ENCODE measurements at places on chromosomes 12 and 14.
A peak's percentile ranks its signal among the peaks of the same experiment; 100 is the strongest.

DNA sequence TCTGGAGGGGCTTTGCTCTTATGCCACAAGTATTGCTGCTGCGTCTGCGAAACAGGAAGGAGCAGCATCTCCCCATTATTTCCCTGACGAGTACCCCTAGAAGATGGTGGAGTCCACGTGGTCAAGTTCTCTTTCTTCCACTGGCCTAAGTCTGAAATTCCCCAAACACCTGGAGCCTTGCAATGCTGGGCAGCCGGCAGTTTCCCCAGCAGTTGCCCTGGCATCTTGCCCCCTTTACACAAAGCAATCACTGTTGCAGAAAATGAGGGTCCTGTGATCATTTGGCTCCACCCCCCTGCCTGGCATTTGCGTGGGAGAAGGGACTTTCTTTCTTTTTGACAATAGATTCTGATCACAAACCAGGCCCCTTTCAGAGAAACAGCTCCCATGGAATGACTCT, 56.9 kb downstream of the FOS start:
- DNase-seq: no peak

DNA sequence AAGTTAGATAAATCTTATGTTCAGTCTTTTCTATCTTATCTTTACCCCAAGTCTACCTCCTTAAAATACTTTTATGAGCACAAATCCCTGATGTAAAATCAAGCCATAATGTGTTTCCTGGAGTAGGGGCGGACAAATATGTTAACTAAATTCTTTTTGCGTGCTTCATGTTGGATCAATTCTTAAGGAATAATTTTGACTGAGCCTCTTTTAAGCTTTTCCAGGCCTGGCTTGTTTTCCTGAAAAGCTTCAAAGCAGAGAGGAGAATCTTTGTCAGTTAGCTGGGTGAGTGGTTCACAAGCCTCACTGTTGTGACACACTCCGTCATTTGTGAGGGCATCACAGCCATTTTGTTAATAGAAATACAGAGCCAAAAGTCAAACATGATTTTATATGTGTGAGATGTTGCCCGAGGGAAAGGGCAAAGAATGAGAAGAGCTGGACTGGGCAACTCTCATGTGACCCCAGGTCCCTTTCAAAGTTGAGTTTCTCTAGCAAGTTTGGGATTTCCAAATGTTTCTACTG, 468.9 kb downstream of the RGS6 start:
- DNase-seq: no peak

DNA sequence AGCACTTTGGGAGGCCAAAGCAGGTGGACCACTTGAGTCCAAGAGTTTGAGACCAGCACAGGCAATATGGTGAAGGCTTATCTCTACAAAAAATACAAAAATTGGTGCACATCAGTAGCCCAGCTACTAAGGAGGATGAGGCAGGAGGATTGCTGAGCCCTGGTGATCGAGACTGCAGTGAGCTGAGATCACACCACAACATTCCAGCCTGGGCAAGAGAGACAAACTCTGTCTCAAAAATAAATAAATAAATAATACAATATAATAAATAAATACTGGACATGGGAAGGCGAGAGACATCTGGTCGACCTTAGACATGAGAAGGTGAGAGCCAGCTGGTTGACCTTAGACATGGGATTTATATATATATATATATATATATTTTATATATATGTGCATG, 119.8 kb upstream of the SLC38A4 start:
- DNase-seq: no peak

DNA sequence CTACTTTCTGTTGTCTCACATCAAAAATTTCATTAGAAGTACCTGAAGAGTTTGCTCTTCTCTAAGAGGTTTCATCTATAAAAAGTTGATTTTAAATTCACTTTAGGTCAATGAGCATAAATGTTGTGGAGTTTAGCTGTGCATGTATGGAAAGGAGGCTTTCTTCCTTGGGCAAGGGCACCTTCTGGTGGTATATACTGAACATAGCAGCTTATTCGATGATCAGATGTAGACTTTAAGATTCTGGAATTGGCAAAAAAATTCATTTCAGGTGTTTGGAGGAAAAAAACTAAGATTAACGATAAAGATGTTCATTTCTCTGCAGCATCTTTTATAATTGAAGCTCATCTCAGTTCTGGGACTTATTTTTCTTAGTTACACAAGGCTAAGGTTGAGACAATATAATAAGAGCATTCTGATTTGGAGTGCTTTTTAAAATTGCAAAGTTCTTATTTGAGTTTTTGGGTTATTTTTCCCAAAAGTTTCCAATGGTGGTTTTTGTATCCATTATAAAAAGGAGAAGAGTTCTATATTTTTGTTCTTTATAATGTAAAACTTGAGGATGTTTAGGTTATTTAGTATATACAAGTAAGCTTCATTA, 46.8 kb downstream of the TMEM117 start:
- DNase-seq: peak; percentile 41

DNA sequence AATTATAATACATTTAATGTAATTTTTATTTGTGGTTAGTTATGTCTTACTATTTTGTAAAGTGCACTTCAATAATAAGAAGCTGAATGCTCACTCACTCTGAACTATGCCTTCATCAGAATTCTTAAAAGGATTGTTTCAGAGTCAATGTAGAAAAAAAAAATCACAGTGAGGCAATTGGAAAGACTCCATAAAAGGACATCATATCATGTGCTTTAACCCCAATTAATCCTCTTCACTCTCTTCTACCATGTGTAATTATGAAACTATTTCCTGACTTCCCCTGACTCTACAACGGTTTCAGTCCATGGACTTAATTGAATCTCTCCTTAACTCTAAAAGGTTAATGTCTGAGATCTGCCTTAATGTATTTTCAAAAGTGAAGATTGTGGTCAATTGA, 250.4 kb upstream of the ALG10 start:
- DNase-seq: no peak

GRCh38 chr12:51591016-51591901, at the start of gene SCN8A:
Gene SCN8A, plus strand, starts transcription at chr12:51591233. Its CDS starts 71,585 bp downstream, at chr12:51662818.
- peak; percentile 62 for DNase-seq

- DNase-seq: peak; percentile 26
Observed at GRCh38 chr12:121712190-121712460, 427 bp upstream of the TMEM120B start.

DNA sequence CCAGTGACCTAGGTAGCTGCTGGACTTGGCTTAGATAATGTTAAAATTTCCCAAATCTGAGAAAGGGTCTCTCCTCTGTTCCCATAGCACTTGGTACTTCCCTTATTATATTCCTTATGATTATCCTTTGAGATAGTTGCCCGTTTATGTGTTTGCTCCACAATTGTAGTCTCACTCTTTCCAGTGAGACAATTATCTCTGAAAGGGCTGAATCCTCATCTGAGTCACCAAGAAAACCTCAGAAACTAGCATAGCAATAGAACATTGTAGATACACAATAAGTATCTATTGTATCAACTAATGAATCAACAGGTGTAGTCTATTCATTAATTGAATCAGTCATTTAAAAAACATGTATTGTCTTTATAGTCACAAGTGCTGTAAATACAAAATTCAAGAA, 119.1 kb upstream of the FAR2 start:
- DNase-seq: no peak

DNA sequence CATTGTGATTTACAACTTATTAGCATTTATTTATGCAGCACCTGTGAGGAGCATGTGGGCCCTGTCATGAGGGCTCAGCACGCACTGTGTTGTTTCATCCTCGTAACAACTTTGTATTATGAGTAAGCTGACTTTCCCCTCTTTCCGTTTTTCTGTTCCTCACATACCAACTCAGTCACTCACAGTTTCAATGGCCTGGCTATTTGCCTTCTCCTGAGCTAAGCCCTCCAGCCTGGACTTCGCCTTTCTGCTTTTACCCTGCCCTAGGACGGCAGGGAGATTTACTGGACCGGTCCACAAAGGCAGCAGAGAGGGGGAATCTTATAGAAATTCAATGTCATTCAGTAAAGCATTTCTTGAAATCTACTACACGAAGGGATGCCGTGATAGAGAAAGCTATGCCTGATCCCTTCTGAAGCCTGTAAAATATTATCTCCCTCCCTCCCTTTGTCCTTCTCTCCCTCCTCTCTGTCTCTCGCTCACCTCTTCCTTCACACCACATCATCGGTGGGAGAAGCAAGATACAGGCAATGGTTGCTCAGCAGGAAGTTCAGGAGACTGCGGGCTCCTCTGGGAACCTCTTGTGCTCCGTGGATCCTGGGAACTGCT, 219.2 kb upstream of the TBX3 start:
- no peak for DNase-seq

DNA sequence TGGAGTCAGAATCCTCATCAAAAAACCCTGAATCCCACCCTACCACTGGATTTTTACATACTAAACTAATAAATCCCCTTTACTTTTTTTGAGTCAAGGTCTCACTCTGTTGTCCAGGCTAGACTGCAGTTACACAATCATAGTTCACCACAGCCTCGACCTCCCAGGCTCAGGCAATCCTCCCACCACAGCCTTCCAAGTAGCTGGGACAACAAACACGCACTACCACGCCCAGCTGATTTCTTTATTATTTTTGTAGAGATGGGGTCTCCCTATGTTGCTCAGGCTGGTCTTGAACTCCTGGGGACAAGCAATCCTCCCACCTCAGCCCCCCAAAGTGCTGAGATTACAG, 24.3 kb downstream of the SPTSSA start:
- DNase-seq: no peak

DNA sequence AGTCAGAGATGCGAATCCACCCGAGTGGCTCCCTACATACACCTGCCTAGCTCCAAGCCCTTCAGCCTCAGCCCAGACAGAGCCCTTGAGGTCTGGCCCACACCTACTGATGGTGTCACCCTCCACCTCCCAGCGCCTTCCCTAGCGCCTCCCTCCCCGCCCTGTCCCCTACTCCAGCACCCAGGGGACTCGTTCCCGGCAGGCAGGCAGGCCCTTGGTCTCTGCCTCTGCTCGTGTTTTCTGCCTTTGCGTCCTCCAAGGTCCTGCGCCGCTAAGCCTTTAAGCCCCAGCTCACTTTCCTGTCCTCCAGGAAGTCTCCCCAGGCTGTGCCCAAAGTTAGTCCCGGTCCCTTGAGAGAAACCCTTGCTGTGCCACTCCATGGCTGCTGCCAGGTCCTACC, 12.7 kb downstream of the INF2 start:
- DNase-seq: no peak

GRCh38 chr12:104356231-104357115, 52.9 kb downstream of the EID3 start:
- DNase-seq: no peak

GRCh38 chr12:75361408-75361807, 26.9 kb downstream of the GLIPR1L1 start:
- DNase-seq: no peak

- no peak for DNase-seq
Observed at GRCh38 chr14:69855180-69855832, 23.9 kb upstream of the SMOC1 start.

DNA sequence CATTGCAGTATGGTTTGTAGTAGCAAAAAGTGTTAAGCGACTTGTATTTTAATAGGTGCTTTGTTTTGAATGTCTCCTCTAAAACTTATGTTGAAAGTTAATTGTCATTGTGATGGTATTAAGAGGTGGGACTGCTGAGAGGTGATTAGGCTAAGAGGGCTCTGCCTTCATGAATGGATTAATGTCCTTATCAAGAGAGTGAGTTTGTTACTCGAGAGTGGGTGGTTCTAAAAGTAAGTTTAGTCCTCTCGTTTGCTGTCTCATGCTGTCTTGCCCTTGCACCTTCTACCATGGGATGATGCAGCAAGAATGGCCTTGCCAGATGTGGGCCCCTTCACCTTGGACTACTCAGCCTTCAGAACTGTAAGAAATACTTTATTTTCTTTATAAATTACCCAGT, 17.4 kb downstream of the ZDHHC17 start:
- DNase-seq: no peak

DNA sequence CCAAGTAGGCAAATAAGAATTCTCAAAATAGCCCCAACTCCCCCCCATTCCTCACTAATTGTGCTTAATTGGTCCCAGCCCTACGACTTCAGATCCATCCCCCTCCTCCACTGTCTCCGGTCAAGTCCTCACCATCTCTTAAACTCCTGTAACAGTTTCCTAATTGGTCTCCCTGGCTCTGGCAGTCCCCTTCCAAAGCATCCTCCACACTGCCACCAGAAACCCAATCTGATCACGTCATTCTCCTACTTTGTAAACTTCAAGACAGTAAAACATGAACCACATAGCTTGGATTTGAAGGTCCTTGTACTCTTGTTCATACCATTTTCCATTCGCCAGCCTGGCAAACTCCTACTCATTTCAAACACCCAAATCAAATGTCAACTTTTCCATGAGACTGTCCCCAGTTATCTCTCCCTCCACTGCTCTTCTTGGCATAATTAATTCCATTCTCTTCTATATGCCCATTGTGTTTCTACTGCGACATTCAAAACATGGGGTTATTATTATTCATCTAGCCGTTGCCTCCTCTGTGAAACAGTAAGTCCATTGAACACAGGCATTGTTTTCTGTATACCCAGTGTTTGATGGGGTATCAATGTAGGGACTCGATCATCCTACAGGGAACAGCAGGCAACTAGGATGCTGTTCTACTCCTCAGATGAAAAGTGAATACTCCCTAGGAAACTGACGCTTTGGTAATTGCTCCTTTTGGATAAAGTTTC, 104.6 kb downstream of the EGLN3 start:
- no peak for DNase-seq

- DNase-seq: no peak
Observed at GRCh38 chr12:94172973-94173372, 24.6 kb downstream of the PLXNC1 start.

GRCh38 chr12:119334430-119335170, at the start of gene CCDC60:
Gene CCDC60, plus strand, starts transcription at chr12:119334729. Its CDS starts 448 bp downstream, at chr12:119335177.
- DNase-seq: no peak

- no peak for DNase-seq
Observed at GRCh38 chr14:32450919-32451675, 122.0 kb downstream of the AKAP6 start.

- no peak for DNase-seq
Observed at GRCh38 chr12:30286345-30286926, 409.2 kb downstream of the IPO8 start.

- DNase-seq: no peak
Observed at GRCh38 chr12:24997970-24998582, 49.2 kb upstream of the BCAT1 start.

DNA sequence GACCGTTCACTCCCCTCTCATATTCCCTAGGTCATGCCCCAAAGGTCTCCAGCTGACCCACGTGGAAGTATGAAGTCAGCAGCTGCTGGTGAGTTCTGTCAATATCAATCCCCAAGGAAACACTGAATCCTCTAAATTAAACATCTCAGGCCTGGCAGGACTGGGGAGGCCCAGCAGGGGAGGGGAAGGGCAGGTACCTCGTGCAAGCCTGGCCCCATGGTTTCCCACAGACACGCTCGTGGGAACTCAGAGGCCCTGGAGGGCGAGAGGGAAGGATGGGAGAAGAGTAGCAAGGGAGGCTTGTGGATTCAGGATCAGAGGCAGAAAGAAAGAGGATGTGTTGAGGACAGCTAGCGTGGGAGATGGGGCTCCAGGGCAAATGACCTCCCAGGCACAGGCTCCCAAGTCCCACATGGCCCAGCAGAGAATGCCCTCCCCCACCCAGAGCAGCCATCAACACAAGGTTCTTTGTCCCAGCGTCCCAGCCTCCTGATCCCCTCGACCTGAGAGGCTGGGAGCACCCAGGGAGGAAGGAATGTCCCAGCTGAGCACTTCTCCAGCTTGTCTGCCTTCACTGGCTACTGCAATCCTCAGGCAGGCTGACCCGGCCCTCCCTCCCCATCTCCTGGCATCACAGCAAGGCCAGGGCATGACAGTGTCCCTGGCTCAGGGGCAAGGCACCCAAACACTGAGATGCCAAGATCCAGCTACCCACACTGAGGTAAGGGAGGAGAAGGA, 20.1 kb upstream of the RPLP0 start:
- no peak for DNase-seq
